ENCODE measurements at places on chromosomes 5 and 9.
A peak's percentile ranks its signal among the peaks of the same experiment; 100 is the strongest.

GRCh38 chr9:27460226-27461023, 63.7 kb upstream of the IFNK start:
- no peak for DNase-seq

GRCh38 chr9:84851935-84852585, 182.5 kb downstream of the NTRK2 start:
- DNase-seq, result peak; percentile 90

DNA sequence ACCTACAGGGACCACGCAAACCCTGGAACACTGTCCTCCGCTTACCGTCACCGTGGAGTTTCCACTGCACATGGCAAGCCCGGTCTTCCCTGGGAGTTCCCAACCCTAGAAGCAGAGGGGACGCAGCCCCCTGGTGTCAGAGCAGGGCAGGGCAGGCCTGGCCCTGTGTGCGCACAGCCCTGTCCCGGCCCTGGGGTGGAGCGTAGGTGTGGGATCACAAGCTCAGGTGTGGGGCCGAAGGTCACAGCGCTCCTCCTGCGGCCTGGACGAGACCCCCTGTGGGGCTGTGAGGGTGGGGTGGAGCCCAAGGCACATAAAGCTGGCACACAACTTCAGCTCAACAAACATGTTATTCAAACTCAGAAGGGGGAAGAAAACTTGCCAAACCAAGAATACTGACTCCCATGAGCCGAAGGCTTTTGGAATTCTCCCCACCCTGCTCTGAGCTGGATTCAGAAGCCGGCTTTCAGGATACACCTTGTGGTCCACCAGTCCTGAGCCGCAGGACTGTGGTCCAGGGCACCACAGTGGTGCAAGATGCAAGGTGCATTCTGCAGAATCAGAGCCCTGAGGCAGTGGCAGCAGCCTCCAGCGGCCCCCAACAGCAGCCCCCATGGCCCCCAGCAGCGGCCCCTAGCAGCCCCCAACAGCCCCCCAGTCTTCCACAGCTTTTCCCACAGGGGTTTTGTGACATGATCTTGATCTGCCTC, 11.8 kb upstream of the EXOC3 start:
- no peak for DNase-seq

DNA sequence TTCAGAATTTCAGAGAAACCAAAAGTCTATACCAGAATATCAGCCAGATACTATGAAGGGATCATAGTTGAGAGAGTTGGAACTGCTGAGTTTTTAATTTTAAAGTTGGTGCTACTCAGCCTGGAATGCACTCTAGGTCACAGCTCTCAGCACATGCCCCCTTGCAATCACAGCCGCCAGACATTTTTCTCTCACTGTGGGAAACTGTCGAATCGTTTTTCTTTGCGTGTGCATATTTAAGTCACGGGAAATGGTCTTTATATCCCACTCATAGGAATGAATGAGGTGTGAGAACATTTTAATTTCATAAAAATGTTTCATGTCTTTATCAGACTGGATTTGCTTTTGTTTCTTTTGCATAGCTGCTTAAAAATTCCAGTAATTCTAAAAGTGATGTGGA, 12.2 kb upstream of the SPDL1 start:
- no peak for DNase-seq

DNA sequence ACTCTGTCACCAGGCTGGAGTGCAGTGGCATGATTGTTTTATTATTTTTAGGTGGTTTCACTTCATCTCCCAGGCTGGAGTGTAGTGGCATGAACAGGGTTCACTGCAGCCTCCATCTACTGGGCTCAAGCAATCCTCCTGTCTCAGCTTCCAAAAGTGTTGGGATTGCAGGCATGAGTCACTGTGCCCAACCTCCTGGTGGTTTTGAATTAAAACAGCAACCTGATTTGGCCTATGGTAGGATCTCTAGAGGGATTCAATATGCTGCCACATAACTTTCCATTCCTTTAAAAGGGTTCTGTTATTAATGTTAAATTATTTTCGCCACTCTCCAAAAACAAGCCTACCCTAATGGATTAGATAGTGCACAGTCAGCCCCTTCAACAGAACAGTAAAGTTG, 9.9 kb upstream of the HSPA4 start:
- DNase-seq, result no peak

DNA sequence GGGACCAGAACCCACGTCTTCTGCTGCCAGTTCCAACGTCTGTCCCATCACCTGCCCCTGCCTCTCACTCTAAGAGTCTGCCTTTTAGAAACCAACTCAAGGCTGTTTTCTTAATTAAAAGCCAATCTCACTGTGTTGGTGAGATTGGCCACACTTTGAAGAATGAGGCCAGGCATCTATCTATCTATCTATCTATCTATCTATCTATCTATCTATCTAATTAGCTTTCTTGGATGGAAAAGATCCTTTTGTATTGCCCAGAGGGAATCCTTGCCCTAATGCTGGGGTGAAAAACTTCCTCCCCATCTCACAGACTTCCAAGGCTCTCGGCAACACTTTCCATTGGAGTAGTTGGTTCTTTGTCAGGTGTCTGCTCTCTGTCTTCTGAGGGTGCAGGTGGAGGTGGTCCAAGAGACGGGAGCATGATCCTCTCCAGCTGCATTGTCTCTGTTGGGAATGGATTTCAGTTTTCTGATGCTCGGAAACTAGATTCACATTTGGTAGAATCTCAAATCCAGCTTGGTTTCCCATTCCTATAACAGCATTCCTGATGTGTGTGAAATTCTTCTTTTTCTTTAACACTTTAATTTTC, 57.9 kb downstream of the GALNT12 start:
- DNase-seq, result no peak

GRCh38 chr9:34589636-34590380, at the start of gene CNTFR:
TSS of gene CNTFR (minus strand) at chr9:34589724. CDS start at chr9:34568981, 20,743 bp downstream.
- no peak for DNase-seq

- no peak for DNase-seq
Measured at GRCh38 chr5:128062172-128062746, 21.3 kb upstream of the SLC12A2 start.

GRCh38 chr5:132227235-132227484, 493 bp downstream of the P4HA2 start:
- no peak for DNase-seq

DNA sequence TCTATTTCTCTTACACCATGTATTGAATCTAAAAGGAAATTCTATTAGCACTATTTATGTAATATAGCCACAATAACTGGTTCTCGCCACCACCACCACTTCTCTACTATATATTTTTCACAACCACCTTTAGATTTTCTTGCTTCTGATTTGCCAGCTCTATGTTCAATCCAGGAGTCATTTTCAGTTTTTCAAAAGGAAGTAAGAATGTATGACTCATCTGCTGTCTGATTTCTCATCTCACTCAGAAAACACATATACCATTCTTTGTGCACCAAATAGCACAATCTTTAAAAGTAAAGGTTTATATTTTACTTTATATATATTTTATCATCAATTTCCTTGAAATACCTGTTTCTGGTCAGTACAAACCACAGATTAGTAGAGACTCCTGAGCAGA, 1127.5 kb downstream of the TAF11L14 start:
- DNase-seq, result no peak

DNA sequence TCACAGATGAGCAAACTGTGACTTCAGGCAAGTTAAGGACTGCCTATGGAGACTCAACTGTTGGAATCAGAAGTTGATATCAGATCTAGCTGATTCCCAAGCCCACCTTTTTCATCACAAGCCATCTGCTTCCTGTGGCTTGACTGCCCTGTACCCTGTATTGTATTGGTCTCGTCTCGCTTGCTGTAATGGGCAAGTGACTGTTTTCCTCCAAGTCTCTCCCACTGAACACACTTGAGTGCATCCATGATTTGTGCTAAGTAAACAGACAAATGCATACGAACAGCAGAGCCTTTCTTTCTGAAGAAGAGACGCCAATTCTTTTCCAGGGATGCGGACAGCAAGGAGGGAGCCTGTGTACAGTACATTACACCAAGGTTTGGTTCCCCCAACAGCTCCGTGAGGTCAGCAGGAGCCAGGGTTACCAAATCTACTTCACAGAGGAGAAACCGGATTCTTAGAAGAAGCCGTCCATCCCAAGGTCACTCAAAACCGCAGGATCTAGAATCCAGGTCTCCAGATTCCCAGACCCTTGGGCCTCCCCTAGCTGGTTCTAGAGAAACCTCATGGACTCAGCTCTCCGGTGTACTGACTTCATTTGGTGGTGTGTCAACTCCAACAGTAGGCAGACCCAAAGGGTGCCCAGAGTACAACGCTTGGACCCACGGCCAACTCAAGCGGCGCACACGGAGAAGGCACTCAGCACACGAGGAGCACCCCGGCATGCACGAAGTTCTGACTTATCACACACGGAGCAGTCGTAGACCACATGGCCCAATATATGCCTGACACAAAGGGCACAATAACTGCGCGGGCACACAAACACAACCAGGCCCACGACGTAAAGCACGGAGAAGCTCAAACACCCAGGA, 1.1 kb downstream of the BAG1 start:
- DNase-seq, result no peak

DNA sequence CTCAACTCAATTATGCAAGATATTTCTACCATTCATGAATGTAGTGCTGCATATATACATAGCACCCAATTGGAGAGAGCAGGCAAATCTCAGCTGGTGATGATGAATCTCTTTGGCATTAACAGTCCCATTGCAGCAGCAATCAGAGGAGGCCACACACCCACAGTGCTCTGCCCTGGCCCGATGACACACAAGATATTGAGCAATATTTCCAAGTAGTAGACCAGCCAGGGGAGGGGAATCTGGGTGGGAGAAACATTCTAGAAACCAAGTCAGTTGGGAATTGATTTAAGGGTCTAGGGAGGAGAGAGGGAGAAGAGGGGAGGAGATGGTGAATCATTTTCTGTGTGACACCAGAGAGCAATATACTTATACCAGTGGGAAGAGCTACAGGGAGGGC, 14.9 kb upstream of the C5orf63 start:
- no peak for DNase-seq

- no peak for DNase-seq
Measured at GRCh38 chr5:27491047-27491446, 452.7 kb upstream of the CDH9 start.

DNA sequence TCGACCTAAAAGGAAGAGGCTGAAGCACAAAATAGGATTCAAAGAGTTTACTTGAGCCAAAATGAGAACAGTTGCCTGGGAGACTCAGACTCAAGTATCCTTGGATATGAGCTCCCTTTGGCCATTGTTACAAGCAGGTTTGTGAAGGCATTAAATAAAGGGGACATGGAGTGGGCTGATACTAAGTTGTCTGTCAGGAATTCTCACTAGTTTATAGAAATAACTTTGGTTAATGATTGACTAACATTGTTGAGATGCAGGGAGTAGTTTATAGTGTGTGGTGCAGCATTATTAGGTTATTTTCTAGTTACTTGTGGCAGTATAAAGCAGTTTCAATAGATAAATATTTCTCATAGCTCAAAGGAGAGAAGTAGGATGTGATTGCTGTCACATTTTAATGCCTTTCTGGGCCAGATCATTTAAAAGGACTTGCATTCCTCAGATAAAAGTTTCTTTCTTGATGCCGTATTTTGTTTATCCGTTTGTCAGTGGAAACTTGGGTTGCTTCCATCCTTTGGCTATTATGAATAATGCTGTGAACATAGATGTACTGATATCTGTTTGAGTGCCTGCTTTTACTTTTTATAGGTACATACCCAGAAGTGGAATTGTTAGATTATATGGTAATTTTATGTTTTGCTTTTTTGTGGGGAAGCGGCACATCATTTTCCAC, 9.1 kb downstream of the AP3S1 start:
- no peak for DNase-seq

DNA sequence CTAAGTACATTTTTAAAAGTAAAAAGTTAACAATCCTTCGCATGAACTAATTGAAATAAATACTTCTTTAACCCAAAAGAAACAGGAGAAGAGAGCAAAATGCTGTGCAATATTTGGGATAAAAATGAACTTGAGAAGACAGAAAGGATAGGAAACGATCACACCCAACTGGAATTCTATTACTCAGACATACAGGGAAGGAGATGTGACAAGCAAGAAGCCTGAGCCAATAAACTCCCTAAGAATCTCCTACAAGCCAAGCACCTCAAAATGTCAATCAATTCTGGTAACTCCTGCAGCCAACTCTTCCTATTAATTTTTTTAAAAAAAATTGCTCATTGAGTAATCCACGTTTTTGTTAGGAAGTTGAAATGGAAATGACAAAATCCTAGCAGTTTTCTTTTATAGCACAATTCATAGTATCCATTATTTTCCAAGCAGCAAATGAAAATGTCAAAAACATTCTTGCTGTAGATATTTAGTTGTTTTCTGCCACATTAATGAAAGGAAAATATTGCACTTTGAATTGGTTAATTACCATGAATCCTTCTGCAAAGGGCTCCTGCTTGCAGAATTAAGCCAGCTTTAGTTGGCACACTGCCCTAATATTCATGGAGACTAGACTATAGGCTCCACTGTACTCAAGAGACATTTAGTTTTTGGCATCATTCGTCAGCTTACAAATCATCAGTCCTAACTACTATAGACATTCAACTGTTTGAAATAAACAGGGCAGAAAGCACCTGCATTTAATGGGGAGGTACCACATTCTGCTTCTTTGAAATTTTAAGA, 89.0 kb downstream of the RFX3 start:
- DNase-seq, result no peak

DNA sequence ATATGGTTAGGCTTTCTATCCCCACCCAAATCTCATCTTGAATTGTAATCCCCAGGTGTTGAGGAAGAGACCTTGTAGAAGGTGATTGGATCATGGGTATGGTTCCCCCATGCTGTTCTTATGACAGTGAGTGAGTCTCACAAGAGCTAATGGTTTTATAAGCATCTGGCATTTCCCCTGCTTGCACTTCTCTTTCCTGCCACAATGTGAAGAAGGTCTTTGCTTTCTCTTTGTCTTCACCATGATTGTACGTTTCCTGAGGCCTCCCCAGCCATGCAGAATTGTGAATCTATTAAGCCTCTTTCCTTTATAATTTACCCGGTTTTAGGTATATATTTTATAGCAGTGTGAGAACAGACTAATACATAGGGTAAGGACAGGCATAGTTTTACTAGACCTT, 334.5 kb downstream of the TLR4 start:
- no peak for DNase-seq

DNA sequence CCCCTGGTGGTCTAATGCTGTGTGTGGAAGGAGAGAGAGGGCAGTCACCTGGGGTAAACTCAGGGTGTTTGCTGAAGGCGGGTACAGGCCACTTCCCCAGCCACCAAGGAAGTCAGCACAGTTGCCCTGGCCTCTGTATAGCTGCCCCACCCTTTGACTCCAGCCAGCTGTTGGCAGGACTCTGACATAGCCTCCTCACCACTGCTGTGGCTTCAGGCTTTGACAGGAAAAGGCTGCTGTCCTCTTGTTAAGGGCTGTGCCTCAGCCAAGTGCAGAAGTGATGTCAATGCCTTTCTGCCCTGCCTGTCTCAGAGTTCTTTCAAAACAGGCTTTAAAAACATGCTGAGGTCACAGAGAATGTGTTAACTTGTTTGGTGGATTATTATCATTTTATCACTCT, 487.2 kb upstream of the KLF4 start:
- no peak for DNase-seq

DNA sequence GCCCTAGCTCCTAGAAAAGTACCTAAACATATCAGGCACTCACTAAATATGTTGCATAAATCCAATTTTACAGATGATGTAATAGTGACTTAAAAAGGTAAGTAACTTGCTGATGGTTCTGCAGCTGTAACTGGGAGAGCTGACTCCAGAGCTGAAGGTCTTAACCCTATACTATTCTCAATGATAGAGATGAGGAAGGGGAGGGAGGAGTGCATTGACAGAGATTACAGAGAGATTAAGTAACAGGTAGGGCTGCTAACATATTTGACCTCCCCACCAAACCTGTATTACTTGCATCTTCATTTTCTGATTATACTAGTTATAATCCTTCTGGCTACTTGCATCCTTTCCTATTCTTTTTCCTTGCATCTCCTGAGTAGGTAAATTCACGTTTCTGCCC, 255.4 kb upstream of the EFNA5 start:
- no peak for DNase-seq
